ENCODE measurements at places on chromosomes 12 and 14.

- DNase-seq, result peak; percentile 68
These were observed 1.2 kb downstream of the WNT5B start for GRCh38 chr12:1630133-1630826.

DNA sequence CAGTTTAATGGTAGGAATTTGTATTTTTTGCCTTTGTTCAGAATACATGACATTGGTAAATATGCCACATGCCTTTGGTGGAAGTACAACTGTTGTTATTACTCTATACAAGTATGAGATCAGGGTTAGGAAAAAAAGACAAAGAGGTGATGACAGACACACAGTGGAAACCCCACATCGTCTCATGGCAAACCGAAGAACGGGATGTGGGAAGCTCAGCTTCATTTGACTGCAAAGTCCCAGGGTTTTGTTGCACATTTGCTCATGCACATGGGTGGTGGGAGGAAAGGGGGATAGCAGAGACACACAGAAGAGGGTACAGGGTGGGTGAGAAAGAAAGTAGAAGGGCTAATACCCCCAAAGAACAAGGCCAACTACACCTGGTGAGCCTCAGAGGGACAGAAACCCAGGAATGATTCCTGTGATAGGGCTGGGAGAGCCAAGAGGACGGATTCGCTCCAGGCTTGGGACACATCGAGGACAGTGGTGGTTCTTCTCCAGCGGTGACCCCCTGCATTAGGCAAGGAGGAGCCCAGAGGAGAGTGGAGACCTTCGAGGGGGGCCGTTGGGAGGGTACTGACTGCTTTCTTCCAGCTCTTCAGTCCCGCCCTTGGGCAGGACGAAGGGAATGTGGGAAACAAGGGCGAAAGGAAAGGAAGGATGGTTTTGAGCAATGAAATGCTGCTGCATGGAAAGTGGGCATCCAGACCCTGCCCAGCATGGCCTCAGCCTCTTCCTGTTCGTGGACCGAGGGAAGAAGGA lies 8.1 kb downstream of the VAMP1 start:
- DNase-seq, result no peak

GRCh38 chr14:44914849-44915248 lies 46.9 kb downstream of the KLHL28 start:
- no peak for DNase-seq

DNA sequence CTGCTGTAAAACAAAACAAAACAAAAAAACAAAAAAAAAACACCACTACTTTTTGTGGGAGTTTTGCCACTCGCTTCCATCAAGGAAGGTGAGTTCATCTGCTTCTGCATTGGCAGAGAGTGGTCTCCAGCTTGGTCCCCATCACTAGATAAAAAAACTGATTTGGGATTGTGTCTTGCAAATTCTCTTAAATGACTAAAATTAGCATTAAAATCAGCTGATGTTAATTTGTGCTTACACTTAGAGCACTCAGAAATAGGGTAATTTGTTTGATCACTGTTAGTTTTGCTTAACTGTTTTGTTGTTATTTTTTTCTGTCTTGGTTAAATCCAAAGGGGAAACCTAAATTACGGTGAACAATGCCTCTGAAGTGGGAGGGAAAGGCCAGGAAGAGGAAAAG lies 1048.0 kb downstream of the LRFN5 start:
- DNase-seq, result no peak

DNA sequence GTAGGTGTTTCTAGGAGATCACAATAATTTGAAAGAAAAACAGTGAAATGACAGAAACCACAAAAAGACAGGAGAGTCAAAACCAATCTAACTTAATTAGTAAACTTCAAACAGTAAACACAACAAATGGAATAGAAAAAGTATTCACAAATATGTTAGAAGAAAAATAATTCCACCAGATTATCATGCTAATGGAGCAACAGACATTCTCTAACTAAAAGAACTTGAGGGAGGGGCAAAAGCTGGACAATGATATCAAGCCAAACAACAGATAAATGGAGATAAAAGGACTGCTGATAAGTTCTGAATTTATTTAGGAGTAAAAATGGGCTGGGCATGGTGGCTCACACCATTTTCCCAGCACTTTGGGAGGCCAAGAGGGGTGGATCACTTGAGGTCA lies 28.7 kb downstream of the CRY1 start:
- no peak for DNase-seq

GRCh38 chr12:90989686-90990111 lies 15.1 kb downstream of the EPYC start:
- no peak for DNase-seq

- DNase-seq, result no peak
These were observed 463.4 kb downstream of the SLC16A7 start for GRCh38 chr12:60059180-60059579.

DNA sequence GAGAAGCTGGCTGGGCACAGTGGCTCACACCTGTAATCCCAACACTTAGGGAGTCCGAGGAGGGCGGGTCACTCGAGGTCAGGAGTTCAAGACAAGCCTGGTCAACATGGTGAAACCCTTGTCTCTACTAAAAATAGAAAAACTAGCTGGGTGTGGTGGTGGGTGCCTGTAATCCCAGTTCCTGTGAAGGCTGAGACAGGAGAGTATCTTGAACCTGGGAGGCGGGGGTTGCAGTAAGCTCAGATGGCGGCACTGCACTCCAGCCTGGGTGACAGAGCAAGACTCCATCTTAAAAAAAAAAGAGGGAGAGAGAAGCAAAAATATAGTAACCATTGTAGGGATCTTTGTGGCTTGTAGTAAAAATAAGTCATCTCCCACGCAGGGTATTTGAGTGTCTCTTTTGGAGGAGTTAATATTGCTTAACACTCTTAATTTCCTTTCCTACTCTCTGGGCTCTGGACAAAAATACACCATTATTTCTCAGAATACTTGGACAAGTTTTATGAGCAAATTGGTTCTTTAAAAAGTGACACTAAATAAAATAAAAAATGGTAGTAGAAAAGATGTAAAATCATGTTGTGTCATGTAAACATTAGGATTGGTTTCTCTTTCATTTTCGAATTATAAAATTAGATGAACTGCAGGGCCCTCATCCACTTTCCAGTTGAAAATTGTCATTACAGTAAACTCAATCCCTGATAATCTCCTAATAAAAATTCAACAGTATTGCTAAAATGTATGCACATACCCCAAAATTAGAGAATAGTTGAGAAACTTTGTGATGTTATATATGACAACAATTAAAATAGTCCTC lies 61.1 kb upstream of the C12orf71 start:
- DNase-seq, result no peak

GRCh38 chr12:109450980-109451379 lies 26.1 kb downstream of the KCTD10 start:
- DNase-seq, result peak; percentile 71

DNA sequence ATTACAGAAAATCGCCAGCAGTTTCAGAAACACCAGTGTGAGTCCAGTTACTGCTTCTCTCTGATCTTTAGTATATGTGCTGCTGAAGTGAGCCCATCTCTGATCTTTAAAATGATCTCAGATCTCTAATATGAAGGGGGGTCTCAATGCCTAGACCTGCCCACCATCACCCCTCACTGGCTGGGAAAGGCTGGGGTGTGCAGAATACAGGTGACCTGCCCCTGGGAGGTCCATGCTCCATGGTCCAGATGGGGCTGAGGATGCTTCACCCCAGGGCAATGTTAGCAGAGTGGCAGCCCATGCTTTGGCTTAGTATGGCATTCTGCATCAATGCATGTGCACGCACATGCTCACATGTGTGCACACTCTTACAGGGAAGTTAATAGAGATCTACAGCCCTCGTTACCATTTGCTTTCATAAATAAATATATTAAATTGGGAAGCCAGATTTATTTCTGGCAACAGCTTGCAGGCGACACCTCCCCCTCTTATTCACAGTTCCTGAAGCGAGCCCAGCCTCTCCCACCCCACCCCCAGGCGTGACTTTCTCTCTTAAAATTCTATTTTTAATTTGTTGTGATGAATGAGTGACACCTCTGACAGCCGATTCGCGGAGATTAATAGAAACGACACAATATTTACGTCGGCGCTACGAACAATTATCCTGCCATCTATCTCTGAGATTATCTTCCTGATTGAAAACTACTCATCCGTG lies 104.7 kb upstream of the ESRRB start:
- DNase-seq, result no peak

DNA sequence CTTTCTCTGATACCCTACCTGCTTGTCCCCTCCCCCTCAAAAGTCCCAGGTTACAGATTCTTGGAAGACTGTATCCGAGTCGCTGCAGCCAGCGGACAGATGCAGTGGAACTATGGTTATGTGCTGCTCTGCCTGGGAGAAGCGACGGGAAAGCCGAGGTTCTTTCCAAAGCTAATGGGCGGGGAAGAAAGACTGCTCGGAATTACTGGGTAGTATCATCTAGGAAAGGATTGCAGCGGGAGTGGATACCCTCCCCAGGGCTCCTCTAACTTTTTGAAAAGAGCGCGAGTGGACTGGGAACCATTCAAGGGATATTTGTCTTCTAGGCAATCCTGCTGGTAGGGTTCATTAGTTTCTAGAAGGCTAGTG lies 1.4 kb downstream of the PTHLH start:
- DNase-seq, result no peak

DNA sequence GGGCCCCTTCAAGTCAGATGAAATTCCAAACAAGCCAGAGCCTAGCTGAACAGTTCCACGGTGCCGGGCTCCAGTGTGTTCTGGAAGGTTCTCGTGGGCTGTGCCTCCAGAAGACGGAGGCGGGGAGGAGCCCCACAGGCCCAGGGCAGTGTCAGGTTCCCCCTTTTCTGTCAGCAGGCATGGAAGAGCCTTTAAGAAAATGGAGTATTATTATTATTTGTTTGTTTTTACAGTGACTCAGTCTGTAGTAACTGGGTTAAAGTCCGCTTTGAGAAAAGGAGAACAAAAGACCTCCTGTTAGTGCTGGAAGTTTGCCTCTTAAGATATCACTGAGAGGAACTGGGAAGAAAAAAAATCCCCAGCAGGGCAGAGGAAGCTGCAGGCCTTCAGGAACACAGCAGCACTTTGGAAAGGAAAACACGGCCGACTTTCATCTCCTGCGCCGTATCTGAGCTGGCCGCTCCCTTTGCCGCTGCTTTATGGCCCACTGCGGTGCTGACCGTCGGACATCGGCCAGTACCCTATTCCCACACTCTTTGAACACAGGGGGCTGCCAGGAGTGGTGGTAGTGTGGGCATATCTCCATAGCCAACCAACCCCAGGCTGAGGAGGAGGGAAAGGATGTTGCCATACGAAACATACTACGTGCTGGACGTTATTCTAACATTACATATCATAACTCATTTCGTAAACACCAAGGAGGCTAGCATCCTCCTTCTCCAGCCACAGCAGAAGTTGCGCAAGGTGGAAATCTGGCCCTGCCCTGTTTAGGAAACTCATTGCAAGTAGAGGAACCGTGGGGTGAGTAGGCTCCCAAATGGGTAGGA lies 194.0 kb downstream of the ZFP36L1 start:
- DNase-seq, result peak; percentile 57

GRCh38 chr12:41624571-41624970 lies 436.5 kb downstream of the PDZRN4 start:
- DNase-seq, result no peak

DNA sequence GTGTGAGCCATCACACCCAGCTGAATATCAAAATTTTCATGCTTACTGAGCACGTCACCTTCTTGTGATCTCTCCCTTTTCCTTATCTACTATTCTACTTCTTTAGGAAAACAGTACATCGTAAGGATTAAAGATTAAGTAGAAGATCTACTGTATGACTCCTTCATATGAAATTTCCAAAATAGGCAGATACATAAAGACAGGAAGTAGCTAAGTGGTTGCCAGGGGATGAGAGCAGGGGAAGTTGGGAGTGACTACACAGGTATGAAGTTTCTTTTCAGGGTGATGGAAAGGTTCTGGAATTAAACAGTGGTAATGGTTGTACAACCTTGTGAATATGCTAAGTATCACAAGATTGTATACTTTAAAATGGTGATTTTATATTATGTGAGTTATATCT lies 36.5 kb upstream of the CERS5 start:
- DNase-seq, result no peak

- DNase-seq, result no peak
These were observed 96.1 kb downstream of the KSR2 start for GRCh38 chr12:117872546-117873169.

DNA sequence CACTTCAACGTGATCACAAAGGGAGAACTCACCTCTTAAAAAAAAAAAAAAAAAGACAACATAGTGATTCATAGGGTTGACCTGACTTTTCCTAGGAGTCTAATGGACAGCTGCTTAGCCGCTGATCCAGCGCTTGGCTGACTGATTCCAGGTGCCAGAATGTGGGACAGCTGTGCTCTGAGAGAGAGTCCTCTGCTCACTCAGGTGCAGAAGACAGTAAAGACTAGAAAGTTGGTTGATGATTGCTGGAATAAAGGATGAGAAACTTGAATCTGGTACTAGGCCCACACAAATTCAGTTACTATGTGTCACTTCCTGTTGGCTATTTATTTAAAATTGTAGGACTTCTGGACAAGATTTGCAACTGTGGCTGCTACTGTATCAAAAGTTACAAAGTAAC lies 229.4 kb downstream of the CHST11 start:
- DNase-seq, result no peak

DNA sequence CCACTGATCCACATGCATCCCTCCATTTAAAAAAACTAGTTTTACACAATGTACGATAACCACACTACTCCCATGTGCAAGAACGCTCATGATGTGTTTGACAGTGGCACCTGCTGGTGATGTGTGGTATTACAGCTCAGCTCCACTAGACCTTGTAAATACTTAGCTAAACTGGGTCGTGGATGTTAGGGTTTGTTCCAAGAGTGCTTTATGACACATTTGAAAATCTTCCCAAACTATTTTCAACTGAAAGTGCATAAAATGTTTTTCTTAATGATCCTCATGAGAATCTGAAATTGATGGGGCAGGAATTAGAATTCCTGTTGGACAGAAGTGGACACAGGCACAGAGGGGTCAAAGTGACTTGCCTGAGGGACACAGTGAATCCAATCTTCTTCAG lies 99.2 kb downstream of the SCARB1 start:
- DNase-seq, result no peak

GRCh38 chr12:12018454-12018853 lies 52.3 kb upstream of the BCL2L14 start:
- DNase-seq, result no peak

DNA sequence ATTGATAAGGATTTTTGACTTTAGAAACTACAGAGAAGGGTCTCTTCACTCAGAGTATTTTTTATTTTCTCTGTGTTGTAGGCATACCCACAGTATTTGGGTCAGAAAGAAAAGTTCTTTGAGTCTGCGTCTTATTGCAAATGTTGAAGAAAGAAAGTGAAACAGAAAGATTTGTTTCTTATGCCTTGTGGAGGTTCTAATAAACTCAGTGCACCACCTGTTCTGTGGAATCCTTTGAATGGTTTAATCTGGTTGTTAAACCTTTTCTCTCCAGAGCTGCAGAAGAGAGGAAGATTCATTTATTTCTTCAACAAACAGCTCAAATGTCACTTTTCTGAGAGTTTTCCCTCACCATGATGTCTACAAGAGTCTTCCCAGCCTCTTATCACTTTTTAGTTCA lies 146.6 kb upstream of the PLEKHG7 start:
- DNase-seq, result no peak

GRCh38 chr12:83505586-83505985 lies 818.9 kb downstream of the TMTC2 start:
- DNase-seq, result no peak

- DNase-seq, result no peak
These were observed 457.6 kb downstream of the EGLN3 start for GRCh38 chr14:33493266-33493665.

All from left lobe of liver (tissue), 2 donors.